Endothelial cell (in vitro differentiated cells): ENCODE measurements at places on chromosomes 7 and 10.

GRCh38 chr10:14742815-14743214, 31.9 kb downstream of the FAM107B start:
- DNase-seq, result no peak

- H3K4me3 ChIP-seq, result peak overlapping the region; percentile 82
- H3K27me3 ChIP-seq, result peaks cover 12% of the 10 kb centered on the region
- peaks cover 14% of the 10 kb centered on the region for H3K4me1 ChIP-seq
- peak overlapping the region; percentile 1 for H3K27ac ChIP-seq
- H3K36me3 ChIP-seq, result peaks cover 5% of the 10 kb centered on the region
These were observed 882 bp downstream of the IRF5 start for GRCh38 chr7:128938544-128939074.

DNA sequence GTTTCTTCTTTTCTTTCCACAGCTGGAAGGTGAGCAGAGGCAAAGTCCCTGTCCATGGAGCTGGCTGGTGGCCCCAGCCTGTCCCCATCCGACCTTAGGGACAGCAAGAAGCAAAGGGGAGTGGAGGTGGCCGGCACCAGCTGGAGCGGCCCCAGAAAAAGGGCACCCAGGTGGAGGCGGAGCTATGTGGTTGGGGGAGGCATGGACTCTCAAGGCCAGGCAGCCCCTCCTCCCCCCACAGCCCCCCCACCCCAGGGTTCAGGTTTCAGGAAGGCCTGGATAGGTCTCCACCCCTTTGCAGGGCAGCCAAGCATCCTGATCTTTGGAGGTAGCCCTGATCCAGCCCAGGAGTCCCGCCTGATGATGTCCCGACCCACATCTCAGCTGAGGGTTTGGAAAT, at the start of gene SSC4D:
TSS of gene SSC4D (minus strand) at position 161 of the 400 bp plus-strand sequence. CDS start 5,258 bp downstream, outside the sequence.
- H3K4me3 ChIP-seq, result peak within 1 kb of the TSS; percentile 80
- H3K27ac ChIP-seq, result no peak within 1 kb of the TSS
- H3K4me1 ChIP-seq, result peaks cover 9% of the 10 kb centered on the region
- DNase-seq, result peak; percentile 14

DNA sequence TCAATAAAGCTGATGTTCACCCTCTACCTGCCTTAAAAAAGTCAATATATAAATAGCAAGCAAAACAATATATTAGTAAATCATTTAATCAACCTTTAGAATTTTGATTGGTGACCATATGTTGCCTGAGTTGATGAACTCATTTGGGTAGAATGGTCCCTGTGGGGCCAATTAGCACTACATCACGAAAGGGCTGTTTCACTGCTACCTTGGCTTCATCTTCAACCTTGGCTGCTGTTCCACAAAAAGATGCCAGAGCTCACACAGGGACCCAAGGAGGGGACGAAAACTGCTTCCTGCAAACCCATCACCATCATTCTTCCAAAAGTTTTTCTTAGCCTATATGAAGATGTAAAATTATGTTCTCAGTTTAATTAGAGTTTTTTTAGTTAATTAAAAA, 35.4 kb upstream of the HBP1 start:
- H3K4me3 ChIP-seq, result no peak overlapping the region
- H3K4me1 ChIP-seq, result no peaks in the 10 kb centered on the region
- no peak overlapping the region for H3K27ac ChIP-seq
- DNase-seq, result no peak

GRCh38 chr10:122044045-122044661, 55.2 kb downstream of the TACC2 start:
- H3K27me3 ChIP-seq, result peaks cover 4% of the 10 kb centered on the region
- no peak overlapping the region for H3K27ac ChIP-seq
- no peaks in the 10 kb centered on the region for H3K36me3 ChIP-seq
- H3K4me3 ChIP-seq, result no peak overlapping the region
- no peaks in the 10 kb centered on the region for H3K4me1 ChIP-seq

DNA sequence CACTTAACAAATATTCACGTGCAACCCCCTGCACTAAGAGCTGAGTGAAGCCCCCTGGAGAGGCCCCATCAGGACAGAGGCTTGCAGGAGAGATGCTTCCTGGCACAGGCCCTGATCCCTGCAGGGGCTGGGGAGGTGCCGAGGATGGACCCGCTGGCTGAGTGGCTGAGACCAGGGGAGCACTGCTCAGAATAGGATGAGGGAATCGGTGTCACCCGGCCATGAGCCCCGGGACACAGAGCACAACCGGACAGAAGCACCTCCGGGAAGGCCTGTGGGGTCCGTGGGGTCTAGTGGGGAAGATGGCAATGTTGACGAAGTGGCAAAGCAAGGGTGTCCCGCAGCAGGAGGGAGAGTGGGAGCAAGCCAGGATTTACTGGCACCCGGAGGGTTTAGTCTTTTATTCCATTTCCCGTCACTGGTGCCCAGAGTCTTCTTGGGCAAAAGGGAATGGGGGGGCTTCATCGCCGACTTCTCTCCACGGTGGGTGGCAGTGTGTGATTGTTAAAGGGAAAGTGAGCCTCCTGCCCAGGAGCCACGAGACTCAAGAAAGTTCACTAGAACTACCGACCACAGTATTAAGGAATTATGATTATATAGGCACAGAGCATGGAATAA, 140.7 kb downstream of the ADARB2 start:
- H3K27ac ChIP-seq, result no peak overlapping the region
- no peaks in the 10 kb centered on the region for H3K36me3 ChIP-seq
- DNase-seq, result no peak
- peaks cover 2% of the 10 kb centered on the region for H3K4me1 ChIP-seq
- peaks cover 3% of the 10 kb centered on the region for H3K27me3 ChIP-seq

DNA sequence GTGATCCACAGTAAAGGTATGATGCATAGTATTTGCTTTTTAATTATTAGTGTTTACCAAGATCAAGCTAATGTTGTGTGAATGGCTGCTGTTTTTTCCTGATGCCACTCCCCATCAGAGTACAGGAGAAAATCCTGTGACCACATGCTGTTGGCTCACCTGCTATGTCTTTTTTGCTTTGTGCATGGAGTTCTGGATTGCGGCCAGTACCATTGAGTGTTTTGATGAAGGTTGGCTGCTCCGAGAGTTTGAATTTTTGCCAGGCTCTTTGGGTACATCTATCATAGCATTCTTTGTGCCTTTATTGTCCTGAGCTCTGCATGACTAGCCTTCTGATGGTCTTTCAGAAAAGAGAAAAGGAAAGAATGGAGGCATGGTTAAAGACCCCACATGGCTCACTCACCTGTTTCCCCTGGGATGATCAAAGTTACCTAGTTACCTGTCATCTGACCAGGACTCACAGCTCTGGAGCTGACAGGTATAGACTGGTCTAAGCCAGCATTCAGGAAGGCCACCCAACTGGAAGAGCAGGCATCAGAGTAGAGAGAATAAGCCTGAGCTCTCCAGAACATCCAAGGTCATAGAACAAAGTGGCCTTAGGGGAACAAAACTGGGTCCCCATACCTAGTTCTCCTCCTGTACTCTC, 11.8 kb upstream of the SGPL1 start:
- no peak overlapping the region for H3K4me3 ChIP-seq
- peaks cover 3% of the 10 kb centered on the region for H3K27me3 ChIP-seq
- H3K4me1 ChIP-seq, result no peaks in the 10 kb centered on the region

GRCh38 chr7:69599955-69600709, 1.9 kb downstream of the AUTS2 start:
- H3K4me1 ChIP-seq, result peaks cover 11% of the 10 kb centered on the region
- peak overlapping the region; percentile 16 for H3K27ac ChIP-seq

DNA sequence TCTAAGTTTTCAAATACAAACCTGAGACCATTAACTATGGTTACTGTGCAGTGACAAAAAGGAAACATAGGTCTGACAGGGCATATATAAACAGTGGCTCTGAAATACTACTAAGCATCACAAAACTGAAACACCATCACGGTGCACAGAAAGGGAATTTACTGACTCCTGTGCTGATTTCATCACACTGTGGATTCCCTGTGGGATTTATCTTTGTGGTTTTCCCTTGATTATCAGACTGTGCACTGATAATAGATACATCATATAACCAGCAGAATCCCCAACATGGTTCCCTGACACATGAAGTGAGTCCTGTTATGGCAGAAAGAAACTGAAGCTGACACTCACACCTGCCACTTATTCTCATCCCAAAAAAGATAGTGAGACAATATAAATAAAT, 676.3 kb upstream of the KCND2 start:
- no peaks in the 10 kb centered on the region for H3K36me3 ChIP-seq
- peaks cover 6% of the 10 kb centered on the region for H3K4me1 ChIP-seq
- peaks cover 2% of the 10 kb centered on the region for H3K27me3 ChIP-seq
- no peak for DNase-seq
- H3K27ac ChIP-seq, result no peak overlapping the region

DNA sequence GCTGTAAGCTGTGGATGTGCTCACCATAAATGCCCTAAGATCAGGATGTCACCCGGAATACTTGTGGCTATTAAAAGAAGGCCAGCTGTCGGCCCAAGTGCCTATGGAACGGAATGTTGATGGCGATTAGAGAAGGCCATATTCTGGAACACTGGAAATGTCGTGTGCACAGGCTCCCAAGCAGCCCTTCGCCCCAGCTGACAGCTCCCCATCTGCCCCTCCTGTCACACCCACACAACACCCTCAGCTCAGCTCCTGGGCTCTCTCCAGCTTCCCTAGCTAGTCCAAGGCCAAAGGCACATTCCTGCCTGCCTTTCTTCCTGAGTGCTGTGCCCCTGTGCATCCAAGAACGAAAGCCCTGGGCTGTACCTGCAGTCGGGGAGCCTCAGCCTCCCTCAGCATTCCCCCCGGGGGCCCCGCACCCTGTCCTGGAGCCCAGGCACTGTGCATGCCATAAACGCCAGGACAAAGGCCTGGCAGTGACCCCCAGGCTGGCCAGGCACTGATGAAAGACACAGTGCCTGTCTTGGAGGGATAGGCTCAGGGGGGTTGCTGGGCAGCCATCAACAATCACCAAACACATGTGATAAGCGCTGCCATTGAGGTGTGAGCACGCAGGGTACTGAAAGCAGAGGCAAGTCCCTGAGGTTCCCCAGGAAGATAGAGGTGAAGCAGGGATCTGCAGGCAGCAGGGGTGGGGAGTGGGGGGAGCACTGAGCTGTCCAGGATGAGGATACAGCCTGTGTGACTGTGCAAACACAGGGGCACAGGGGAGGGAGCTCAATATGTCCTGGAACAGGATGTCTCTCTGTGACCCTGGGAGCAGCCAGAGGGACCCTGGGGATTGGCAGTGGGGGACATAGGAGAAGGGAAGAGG, 3.7 kb upstream of the LDB3 start:
- H3K4me3 ChIP-seq, result no peak overlapping the region
- H3K36me3 ChIP-seq, result no peaks in the 10 kb centered on the region
- peaks cover 17% of the 10 kb centered on the region for H3K4me1 ChIP-seq
- peak overlapping the region; percentile 48 for H3K27ac ChIP-seq
- DNase-seq, result no peak

DNA sequence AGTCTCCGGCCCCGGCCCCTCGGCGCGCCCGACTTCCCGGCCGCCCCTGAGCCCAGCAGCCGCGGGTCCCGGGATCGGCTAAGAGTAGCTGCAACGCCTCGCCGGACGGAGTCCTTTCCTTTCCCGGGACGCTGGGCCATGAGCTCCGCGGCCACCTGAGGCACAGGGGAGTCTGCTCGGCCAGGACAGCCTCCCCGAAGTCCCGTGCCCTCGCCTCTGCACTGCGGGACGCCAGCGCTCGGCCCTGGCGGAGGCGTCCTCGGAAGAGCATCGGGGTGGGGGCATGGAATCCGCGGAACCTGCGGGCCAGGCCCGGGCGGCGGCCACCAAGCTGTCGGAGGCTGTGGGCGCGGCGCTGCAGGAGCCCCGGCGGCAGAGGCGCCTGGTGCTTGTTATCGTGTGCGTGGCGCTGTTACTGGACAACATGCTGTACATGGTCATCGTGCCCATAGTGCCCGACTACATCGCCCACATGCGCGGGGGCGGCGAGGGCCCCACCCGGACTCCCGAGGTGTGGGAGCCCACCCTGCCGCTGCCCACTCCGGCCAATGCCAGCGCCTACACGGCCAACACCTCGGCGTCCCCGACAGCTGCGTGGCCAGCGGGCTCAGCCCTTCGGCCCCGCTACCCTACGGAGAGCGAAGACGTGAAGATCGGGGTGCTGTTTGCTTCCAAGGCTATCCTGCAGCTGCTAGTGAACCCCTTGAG, 502 bp downstream of the SLC18A3 start:
- H3K4me3 ChIP-seq, result no peak overlapping the region
- DNase-seq, result no peak
- peaks cover 62% of the 10 kb centered on the region for H3K27me3 ChIP-seq
- H3K4me1 ChIP-seq, result peaks cover 28% of the 10 kb centered on the region

GRCh38 chr7:48067475-48067874, 21.6 kb upstream of the UPP1 start:
- H3K27ac ChIP-seq, result no peak overlapping the region
- no peak for DNase-seq
- H3K27me3 ChIP-seq, result no peaks in the 10 kb centered on the region
- no peaks in the 10 kb centered on the region for H3K4me1 ChIP-seq
- no peaks in the 10 kb centered on the region for H3K36me3 ChIP-seq

GRCh38 chr10:84292502-84292901, 35.9 kb upstream of the CCSER2 start:
- H3K36me3 ChIP-seq, result no peaks in the 10 kb centered on the region
- peaks cover 32% of the 10 kb centered on the region for H3K4me1 ChIP-seq

- H3K4me1 ChIP-seq, result no peaks in the 10 kb centered on the region
- no peak for DNase-seq
- no peaks in the 10 kb centered on the region for H3K27me3 ChIP-seq
- H3K4me3 ChIP-seq, result no peak overlapping the region
- no peaks in the 10 kb centered on the region for H3K36me3 ChIP-seq
- H3K27ac ChIP-seq, result no peak overlapping the region
These were observed 21.4 kb downstream of the STAMBPL1 start for GRCh38 chr10:88901206-88901983.

DNA sequence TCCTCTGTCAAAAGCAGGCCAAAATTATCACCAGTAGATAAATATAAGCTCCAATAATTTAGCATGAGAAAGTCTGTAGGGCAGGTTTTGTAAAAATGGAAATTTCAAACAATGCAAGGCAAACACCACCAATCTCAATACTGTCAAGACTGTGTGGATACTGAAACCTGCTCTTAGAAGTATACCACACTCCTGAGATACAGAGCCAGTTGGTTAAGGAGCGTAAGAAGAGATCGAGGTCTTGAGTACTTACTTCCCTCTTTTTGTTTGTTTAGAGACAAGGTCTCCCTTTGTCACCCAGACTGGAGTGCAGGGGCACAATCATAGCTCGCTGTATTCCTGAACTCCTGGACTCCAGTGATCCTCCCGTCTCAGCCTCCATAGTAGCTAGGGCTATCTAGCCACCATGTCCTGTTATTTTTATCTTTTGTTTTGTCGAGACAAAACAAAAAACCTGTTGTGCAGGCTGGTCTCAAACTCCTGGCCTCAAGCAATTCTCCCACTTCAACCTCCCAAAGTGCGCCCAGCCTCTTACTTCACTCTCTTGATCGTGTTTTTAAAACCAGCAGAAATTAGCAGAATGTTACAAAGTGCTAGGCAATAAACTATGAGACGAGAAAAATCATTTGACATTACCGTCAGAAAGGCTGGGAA, 205.7 kb downstream of the PARD3 start:
- DNase-seq, result no peak
- no peaks in the 10 kb centered on the region for H3K36me3 ChIP-seq
- H3K4me1 ChIP-seq, result peaks cover 9% of the 10 kb centered on the region

GRCh38 chr10:69936091-69936490, 116.6 kb upstream of the MACROH2A2 start:
- H3K4me1 ChIP-seq, result no peaks in the 10 kb centered on the region
- H3K27me3 ChIP-seq, result peaks cover 2% of the 10 kb centered on the region
- no peak for DNase-seq
